Cardiac atrium fibroblast (primary cell): ENCODE measurements at places on chromosomes 7 and 10. TPM values are rescaled to one million over a fixed set of nuclear protein-coding genes. Genes with fewer than 3 reads are reported as not detected.

COBL gene
- not detected in 2 replicates for total RNA-seq

RAPGEF5 gene
- 10.5 and 42.4 TPM in 2 replicates for total RNA-seq

FBXL13 gene
- total RNA-seq = 0.81 and 0.90 TPM in 2 replicates

AKR1C4 gene
- total RNA-seq = not detected in 2 replicates

PHYHIPL gene
- not detected in 2 replicates for total RNA-seq

MMD2 gene
- not detected in 2 replicates for total RNA-seq

PROSER2 gene
- 9.1 and 12.3 TPM in 2 replicates for total RNA-seq

SPDYE2 gene
- not detected in 2 replicates for total RNA-seq

CPED1 gene
- 10.5 and 11.4 TPM in 2 replicates for total RNA-seq

PNLIPRP3 gene
- total RNA-seq = not detected in 2 replicates

IDI2 gene
- total RNA-seq = not detected in 2 replicates

DPCD gene
- 38.6 and 45.8 TPM in 2 replicates for total RNA-seq

NAT16 gene
- total RNA-seq = not detected in 2 replicates

GSTK1 gene
- total RNA-seq = 126 and 130 TPM in 2 replicates

CALML3 gene
- not detected in 2 replicates for total RNA-seq

ZSCAN25 gene
- total RNA-seq = 6.3 and 6.9 TPM in 2 replicates

MAT1A gene
- total RNA-seq = not detected in 2 replicates

HDAC9 gene
- total RNA-seq = 3.7 and 6.9 TPM in 2 replicates

PLXDC2 gene
- total RNA-seq = 2.8 and 2.9 TPM in 2 replicates

PIP gene
- total RNA-seq = 0.32 and 2.9 TPM in 2 replicates

CDNF gene
- 0.36 and 3.6 TPM in 2 replicates for total RNA-seq

ANKRD30A gene
- total RNA-seq = not detected in 2 replicates

FEZF1 gene
- total RNA-seq = not detected in 2 replicates

LRRC18 gene
- total RNA-seq = not detected in 2 replicates

ZNF37A gene
- 6.7 and 7.3 TPM in 2 replicates for total RNA-seq

RGR gene
- total RNA-seq = not detected in 2 replicates

AGR2 gene
- not detected in 2 replicates for total RNA-seq

PDE6C gene
- total RNA-seq = not detected in 2 replicates

GCK gene
- total RNA-seq = 0.81 TPM in 1 of 2 replicates, not detected in the other

AKR1C3 gene
- total RNA-seq = 82.9 and 86.2 TPM in 2 replicates

CCDC172 gene
- total RNA-seq = not detected in 2 replicates

CRCP gene
- 22.0 and 28.7 TPM in 2 replicates for total RNA-seq

TMEM270 gene
- total RNA-seq = not detected in 2 replicates

OR2A1 gene
- not detected in 2 replicates for total RNA-seq

PLAU gene
- 49.1 and 55.2 TPM in 2 replicates for total RNA-seq

C10orf53 gene
- total RNA-seq = not detected in 2 replicates

IL6 gene
- 184 and 291 TPM in 2 replicates for total RNA-seq

OR9A2 gene
- total RNA-seq = not detected in 2 replicates

UNCX gene
- not detected in 2 replicates for total RNA-seq

AGR3 gene
- total RNA-seq = not detected in 2 replicates

MSMB gene
- total RNA-seq = not detected in 2 replicates

PRPS1L1 gene
- not detected in 2 replicates for total RNA-seq

GIMAP7 gene
- not detected in 2 replicates for total RNA-seq

PCLO gene
- total RNA-seq = under 0.01 TPM in 1 of 2 replicates, not detected in the other

C10orf67 gene
- total RNA-seq = not detected in 2 replicates

PRLHR gene
- not detected in 2 replicates for total RNA-seq

KAZALD1 gene
- total RNA-seq = 21.2 and 57.8 TPM in 2 replicates

RAMP3 gene
- total RNA-seq = not detected in 2 replicates

CASP2 gene
- total RNA-seq = 6.7 and 9.1 TPM in 2 replicates

NFE2L3 gene
- total RNA-seq = 1.1 and 2.4 TPM in 2 replicates

PNLIPRP1 gene
- not detected in 2 replicates for total RNA-seq

SLC18A2 gene
- total RNA-seq = not detected in 2 replicates
